ENCODE measurements at places on chromosomes 16 and 17. TPM values are rescaled to one million over a fixed set of nuclear protein-coding genes. Genes with fewer than 3 reads are reported as not detected.

Gene CDRT15
- not detected for total RNA-seq

Gene ITGAE
- 33.9 TPM for total RNA-seq

Gene SEPTIN12
- total RNA-seq = not detected

Gene GALR2
- total RNA-seq = 2.3 TPM

Gene TBC1D3E
- not detected for total RNA-seq

Gene CHST4
- not detected for total RNA-seq

Gene PRAC2
- total RNA-seq = not detected

Gene KRT222
- total RNA-seq = not detected

Gene PRMT7
- total RNA-seq = 72.2 TPM

Gene MT1X
- 62.7 TPM for total RNA-seq

Gene LPCAT2
- total RNA-seq = 1.8 TPM

Gene TBC1D3B
- 8.9 TPM for total RNA-seq

Gene CCL5
- 19.6 TPM for total RNA-seq

Gene TSR1
- total RNA-seq = 97.9 TPM

Gene STX8
- 45.9 TPM for total RNA-seq

Data from activated CD4-positive, alpha-beta T cell treated with anti-CD3 and anti-CD28 coated beads, Interleukin-2, amount 10 ng/mL, durations not matched to agents 24 days and 14 days (primary cell).